ENCODE measurements at places on chromosomes 4 and X. TPM values are rescaled to one million over a fixed set of nuclear protein-coding genes. Genes with fewer than 3 reads are reported as not detected.

Gene ZNF630
- total RNA-seq: 0.32 TPM

Gene SSX4
- total RNA-seq: not detected

Gene DACH2
- total RNA-seq: 0.32 TPM

Gene RNF175
- total RNA-seq: not detected

Gene MAGEA10
- total RNA-seq: not detected

Gene ADGRG2
- total RNA-seq: not detected

Gene FAM184B
- not detected for total RNA-seq

Gene FOXR2
- total RNA-seq: not detected

Gene RAB33A
- total RNA-seq: 1.3 TPM

Gene AMOT
- 15.1 TPM for total RNA-seq

Gene PNMA6F
- total RNA-seq: not detected

Gene OTOP1
- not detected for total RNA-seq

Gene ZNF185
- 2.9 TPM for total RNA-seq

Gene FABP2
- not detected for total RNA-seq

Gene HSD17B13
- not detected for total RNA-seq

Gene CLCN4
- 2.3 TPM for total RNA-seq

All from fibroblast of villous mesenchyme (primary cell).